ENCODE measurements at places on chromosomes 7 and 10. TPM values are rescaled to one million over a fixed set of nuclear protein-coding genes. Genes with fewer than 3 reads are reported as not detected.

DNA sequence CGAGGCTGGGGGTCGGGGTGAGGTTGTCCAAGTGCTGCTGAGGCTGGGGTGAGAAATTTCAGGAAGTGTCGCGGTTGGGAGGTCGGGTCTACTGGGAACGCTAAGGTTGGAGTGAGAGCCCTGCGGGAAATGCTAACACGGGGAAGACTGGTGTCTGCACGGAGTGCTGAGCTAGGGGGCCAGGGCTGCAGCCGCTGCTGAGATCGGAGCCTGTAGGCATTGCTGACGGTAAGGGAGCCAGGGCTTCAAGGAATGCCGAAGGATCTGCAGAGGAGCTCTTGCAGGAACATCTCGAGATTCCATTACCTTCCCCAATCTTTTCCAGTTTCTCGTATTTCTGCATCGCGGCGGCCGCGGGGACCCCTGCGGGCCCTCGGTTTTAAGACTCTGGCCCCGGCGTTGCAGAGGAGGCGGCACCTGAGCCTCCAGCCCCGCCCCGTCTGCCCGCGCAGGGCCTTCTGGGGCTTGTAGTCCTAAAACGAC is at the start of gene CDK5:
CDK5 (minus strand) TSS at position 392 of the 483 bp plus-strand sequence; CDS start at position 343, 49 bp downstream.
- DNase-seq: no peak

DNA sequence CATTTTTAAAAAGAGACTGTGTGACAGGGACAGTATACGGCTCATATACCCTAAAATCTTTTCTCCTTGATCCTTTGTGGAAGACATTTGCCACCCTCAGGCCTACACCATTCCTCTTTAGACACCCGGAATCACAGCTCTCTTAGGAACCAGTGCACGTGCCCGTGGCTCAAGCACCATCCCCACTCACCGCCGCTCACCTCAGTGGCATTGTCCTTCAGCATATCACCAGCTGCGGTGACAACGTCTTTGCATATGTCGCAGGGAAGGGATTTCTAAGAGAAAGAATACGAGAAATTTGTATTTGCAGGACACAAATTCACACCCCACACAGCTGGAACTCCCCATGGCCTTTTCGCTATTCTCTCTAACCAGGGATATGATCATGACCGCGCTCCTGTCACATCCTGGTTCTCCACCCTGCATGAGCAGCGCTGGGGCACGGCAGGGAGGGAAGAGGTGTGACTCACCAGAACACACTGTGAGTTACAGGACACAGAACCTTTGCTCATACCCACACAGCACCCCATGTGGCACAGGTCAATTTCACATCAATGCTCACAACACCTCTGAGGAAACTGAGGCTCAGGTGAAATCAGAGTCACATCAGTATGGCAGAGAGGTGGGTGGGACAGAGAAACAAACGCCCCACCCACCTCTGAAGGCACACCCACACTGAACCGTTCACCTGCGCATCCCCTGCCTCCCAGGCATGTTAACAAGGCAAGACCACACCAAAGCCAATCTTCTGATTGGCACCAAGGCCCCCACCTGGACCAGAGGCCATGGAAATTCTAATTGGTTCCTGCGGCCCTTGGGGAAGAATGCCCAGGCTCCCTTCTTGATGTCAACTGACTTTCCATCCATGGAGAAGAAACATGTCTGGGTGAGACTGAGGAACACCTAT is 19.2 kb downstream of the PSAP start:
- DNase-seq: no peak

GRCh38 chr10:74837743-74838142 is 11.3 kb downstream of the KAT6B start:
- no peak for DNase-seq

DNA sequence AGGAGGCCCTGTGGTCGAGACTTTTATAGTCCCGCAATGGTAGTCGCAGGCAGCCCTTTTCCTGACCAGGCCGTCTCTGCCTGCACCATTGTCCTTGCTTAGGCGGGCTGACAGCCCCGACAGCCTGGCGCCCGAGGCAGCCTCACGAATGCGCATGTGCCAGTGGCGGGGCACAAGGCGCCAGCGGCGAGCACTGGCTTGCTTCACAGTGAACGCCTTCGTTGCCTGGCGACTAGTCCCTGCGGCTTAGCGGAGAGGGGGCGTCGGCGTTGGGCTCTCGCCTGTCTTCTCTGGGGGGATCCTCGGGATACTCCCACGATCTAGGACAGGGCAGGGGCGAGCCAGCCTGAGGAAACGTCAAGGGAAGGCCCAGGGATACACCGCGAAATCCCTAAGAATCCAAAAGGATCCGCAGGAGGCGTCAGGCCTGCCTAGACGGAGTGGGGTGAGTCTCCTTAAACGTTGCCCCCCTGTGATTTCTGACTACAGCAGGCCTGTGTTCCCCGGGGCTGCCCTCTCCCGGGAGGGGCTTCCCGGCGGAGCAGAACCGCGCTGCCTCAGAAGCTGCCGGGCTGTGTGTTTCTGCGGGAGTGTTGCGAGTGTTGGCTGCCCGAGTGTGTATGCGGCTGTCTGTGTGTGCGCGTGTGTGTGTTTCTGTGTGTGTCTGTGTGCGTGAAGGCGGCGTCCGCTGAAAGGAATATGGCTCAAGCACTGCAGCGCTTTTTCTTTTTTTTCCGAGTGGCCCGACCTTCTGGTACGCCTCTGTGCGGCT is 20.5 kb upstream of the ZNF273 start:
- DNase-seq: peak; percentile 92

DNA sequence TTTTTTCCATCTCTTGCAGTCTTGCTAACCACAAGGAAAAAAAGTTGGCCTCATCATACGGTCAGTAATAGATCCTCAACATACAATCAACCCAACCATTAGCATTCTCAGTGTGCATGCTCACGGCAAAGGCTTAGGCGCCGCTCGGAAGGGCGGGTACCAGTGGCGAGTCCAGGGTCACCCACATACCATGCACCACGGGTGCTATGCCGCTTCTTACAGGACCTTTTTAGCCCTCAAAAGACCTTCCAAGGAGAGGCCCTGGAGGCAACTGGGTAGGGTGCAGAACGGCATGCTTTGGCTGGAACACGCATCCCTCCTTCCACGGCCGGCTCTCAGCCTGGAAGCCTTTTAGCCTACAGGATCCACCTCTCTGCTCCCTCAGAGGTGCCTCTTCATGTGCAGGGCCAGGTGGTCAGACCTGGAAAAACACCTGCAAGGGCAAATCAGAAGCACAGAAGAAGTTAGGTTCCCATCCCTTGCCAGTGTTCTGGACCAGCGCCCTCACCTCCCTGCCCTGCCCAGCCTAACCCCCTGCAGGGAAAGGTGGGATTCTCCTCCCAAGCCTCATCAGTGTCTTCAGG is 5.8 kb downstream of the KLF6 start:
- no peak for DNase-seq

DNA sequence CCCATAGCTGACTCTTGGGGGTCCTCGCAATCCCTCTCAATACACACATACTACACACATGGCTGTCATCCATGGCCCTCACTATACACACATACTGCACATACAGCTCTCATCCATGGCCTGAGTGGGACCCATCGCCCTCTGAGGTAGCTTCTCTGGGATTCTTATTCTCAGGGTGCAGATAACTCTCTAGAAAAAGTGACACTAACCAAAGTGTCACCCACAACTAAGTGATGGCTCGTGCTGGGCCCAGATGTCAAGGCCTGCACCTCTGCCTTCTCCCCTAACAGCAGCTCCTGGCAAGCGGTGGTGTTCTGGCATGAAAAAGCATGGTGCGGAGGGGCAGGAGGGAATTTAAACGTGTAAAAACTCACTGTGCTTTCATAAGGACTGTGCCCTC is 62.7 kb upstream of the ZPBP start:
- DNase-seq: no peak

DNA sequence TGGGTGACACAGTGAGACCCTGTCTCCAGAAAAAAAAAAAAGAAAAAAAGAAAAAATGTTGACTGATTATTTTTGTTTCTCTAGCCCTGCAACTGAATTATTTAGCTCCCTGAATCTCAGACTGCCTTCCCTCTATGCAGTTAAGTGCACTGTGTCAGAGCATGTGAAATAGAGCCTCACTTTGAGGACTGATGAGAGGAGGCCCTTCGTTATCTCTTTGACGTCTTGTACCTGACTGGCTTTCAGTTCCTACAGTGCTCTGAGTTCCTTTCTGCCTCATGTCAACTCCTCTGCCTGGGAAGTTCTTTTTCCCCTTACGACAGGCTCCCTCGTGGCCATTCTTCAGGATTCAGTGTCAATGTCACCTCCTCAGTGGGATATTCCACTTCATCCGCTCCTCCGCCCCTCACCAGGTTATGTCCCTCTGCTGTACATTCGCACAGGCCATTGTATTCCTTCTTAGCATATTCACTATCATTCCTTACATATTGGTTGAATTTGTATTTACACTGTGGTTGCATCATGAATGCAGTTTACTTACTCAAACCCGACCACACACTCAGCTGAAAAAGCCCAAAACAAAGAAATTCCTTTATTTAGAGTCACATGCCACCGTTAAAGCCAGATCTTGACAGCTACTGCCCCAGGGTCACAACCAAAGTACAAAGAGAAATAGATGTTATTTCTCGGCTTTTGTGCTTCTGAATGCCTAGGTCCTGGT is 18.1 kb upstream of the CAMK2G start:
- no peak for DNase-seq

DNA sequence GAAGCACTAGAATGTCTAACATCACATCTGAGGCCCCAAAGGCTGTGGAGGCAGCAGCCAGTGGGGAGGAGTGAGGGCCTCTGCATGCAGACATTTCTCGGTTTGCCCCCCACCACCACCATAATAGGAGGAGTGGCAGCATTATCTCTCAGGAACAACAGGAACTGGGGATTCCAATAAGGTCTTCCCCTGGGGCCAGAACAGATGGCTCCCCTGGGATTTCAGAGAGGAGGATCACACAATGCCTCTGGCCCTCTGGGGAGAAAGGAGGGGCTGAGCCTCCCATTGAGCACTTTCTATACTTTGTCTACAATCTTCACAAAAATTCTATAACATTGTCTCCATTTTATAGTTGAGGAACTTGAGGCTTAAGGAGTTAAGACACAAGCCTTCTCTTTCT is 61.1 kb downstream of the GRID1 start:
- DNase-seq: no peak

GRCh38 chr10:14408139-14408538 is 77.4 kb upstream of the FRMD4A start:
- no peak for DNase-seq

GRCh38 chr10:86314616-86315548 is 51.7 kb downstream of the GRID1 start:
- no peak for DNase-seq

DNA sequence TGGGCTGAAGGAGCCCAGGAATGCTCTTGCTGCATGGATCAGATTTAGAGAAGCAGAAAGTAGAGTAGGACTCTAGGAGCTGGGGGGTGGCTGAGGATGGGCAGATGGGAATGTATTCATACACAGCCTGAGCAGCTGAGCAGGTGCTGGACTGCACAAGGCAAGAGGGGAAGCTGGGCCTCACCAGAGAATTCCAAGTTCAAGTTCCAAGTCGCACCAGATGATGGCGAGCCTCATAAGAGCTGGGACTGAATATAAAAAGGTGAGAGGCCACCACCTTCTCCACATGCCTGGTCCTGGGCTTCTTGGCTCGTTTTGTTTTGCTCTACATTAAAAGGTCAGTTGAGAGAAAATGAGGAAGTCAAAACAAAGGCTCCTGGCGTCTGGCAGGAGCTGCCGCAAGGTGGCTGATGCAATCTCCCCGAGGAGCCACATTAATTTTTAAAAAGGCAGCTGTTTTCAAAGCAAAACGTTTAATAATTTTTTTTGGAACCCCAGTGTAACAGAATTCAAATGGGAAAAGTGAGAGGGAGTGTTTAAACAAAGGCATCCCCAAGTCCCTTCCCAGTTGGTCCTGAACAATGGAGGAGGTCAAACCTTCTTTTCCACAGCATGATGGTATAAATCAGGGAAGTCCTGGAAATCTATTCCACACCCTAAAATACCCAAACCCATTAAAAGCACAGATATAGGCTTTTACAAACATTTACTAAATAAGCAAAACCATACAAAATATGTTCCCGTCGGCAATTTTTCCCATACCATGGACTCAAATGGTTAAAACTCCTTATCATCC is 9.5 kb downstream of the CYREN start:
- DNase-seq: no peak

DNA sequence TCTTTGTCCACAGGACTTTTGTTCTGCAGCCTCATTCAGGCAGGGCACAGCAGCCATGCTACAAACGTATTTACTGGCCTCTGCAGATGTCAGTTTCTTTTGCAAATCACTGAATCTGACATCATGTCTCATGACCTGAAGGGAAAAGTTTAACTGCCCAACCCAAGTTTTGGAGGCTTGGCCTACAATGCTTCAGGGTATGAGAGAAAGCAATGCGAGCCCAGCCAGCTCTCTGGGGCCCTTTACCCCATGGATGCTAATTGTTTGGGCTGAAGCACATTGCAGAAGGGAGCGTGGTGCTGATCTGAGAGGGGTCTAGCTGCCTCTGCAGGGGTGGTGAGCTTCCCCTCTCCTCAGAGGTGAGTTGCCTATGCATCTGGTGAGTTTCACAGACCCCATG is 179.9 kb upstream of the CXCL12 start:
- no peak for DNase-seq

DNA sequence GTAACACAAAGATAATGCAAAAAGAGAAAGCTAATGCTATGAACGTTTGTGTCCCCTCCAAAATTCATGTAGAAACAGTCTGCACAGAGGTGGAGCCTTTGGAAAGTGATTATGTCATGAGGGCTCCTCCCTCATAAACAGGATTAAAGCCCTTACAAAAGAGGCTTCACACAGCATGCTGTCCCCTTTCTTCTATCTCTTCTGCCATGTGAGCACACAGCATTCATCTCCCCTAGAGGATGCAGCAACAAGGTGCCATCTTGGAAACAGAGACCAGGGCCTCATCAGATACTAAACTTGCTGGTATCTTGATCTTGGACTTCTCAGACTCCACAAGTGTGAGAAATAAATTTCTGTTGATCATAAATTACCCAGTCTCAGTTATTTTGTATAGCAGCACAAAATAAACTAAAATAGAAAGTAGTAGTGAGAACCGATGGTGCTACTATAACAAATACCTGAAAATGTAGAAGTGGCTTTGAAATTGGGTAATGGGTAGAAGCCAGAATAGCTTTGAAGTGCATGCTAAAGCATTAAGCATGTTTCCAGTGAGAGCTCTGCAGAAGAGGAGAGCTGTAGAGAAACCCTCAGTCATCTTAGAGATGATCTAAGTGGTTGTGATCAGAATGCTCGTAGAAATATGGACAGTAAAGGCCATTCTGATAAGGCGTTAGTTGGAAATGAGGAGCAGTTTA is 108.7 kb downstream of the DNAJC1 start:
- no peak for DNase-seq

GRCh38 chr7:154684666-154685563 is 318.0 kb downstream of the PAXIP1 start:
- no peak for DNase-seq

- no peak for DNase-seq
These were observed 26.7 kb downstream of the PTN start for GRCh38 chr7:137316648-137317353.

- DNase-seq: no peak
These were observed 677 bp downstream of the TSPAN14 start for GRCh38 chr10:80454513-80455460.

- DNase-seq: no peak
These were observed 37.2 kb downstream of the FAM13C start for GRCh38 chr10:59325116-59325515.

GRCh38 chr10:116888380-116889055 is 39.2 kb downstream of the ENO4 start:
- DNase-seq: no peak

- no peak for DNase-seq
These were observed 35.3 kb downstream of the NET1 start for GRCh38 chr10:5447611-5448071.

UCN3 gene
- total RNA-seq: not detected

CYP26C1 gene
- total RNA-seq: under 0.01 TPM

DOCK1 gene
- 55.8 TPM for total RNA-seq

TECTB gene
- total RNA-seq: 0.06 TPM

ANKRD2 gene
- total RNA-seq: 1.2 TPM

DEPP1 gene
- 32.0 TPM for total RNA-seq

Data from esophagus muscularis mucosa (tissue), 4 donors.